Activated T-helper 17 cell treated with anti-CD3 and anti-CD28 coated beads, Interleukin-2, amount 50 U/mL, for 72 hours (primary cell): ENCODE measurements at places on chromosomes 6 and 20. TPM values are rescaled to one million over a fixed set of nuclear protein-coding genes. Genes with fewer than 3 reads are reported as not detected.
A peak's percentile ranks its signal among the peaks of the same experiment; 100 is the strongest.

Gene GNMT
- total RNA-seq = 0.24 TPM

DNA sequence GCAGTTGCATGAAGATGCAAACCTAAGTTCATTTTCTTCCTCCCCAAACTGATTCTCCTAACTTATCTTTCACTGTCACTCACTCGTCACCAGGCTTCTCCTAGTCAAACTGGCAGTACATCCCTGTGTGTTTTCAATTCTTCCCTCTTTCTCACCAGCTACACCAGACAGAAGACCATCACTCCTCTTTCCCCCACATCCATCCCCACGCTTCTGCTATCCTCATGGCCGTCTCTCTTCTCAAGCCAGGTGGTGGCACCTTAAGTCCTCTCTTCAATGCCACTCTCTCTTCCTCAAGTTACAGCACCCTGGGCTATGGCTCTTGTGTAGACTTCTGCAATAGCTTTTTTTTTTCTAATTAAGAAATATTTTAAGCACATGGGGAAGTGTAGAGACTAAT lies 14.4 kb upstream of the TREM2 start:
- no peak overlapping the region for H3K27ac ChIP-seq
- no peak for ATAC-seq
- no peak overlapping the region for H3K4me3 ChIP-seq
- H3K4me1 ChIP-seq = peaks cover 6% of the 10 kb centered on the region
- H3K36me3 ChIP-seq = no peaks in the 10 kb centered on the region

DNA sequence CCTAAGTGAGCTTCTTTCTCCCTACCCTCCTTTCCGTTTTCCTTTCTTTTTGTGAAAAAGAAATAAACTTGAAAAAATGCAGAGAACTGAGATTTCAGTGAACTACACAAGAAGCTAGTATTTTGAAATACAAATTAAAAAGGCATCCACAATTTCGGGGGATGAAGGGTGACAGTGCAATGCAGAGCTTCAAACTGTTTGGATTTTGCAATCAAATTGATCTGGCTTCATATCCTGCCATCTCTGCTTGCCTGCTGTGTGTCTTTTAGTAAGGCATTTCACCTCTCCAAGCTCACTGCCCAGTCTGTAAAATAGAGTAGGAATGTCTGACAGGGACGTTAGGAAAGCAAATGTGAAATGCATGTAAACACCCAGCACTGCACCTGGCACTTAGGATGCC lies 258.0 kb downstream of the HACE1 start:
- H3K27ac ChIP-seq = no peak overlapping the region
- H3K4me3 ChIP-seq = no peak overlapping the region
- no peaks in the 10 kb centered on the region for H3K4me1 ChIP-seq

- H3K4me1 ChIP-seq = peaks cover 51% of the 10 kb centered on the region
- H3K27me3 ChIP-seq = no peaks in the 10 kb centered on the region
- H3K27ac ChIP-seq = no peak overlapping the region
- H3K4me3 ChIP-seq = no peak overlapping the region
Measured at GRCh38 chr6:127796713-127797112, 104.1 kb downstream of the THEMIS start.

- H3K4me1 ChIP-seq = no peaks in the 10 kb centered on the region
- H3K4me3 ChIP-seq = no peak overlapping the region
- no peak overlapping the region for H3K27ac ChIP-seq
- no peak for ATAC-seq
Measured at GRCh38 chr20:54140927-54141566, 32.7 kb downstream of the CYP24A1 start.

- H3K27ac ChIP-seq = no peak overlapping the region
- H3K36me3 ChIP-seq = no peaks in the 10 kb centered on the region
- H3K4me3 ChIP-seq = no peak overlapping the region
- no peak for ATAC-seq
- H3K4me1 ChIP-seq = no peaks in the 10 kb centered on the region
Measured at GRCh38 chr6:151341476-151342195, 49.7 kb downstream of the ZBTB2 start.

- no peaks in the 10 kb centered on the region for H3K27me3 ChIP-seq
- H3K36me3 ChIP-seq = no peaks in the 10 kb centered on the region
- H3K4me1 ChIP-seq = no peaks in the 10 kb centered on the region
- H3K4me3 ChIP-seq = no peak overlapping the region
- H3K27ac ChIP-seq = no peak overlapping the region
- ATAC-seq = no peak
Measured at GRCh38 chr6:143223895-143224294, 163.2 kb downstream of the AIG1 start.

DNA sequence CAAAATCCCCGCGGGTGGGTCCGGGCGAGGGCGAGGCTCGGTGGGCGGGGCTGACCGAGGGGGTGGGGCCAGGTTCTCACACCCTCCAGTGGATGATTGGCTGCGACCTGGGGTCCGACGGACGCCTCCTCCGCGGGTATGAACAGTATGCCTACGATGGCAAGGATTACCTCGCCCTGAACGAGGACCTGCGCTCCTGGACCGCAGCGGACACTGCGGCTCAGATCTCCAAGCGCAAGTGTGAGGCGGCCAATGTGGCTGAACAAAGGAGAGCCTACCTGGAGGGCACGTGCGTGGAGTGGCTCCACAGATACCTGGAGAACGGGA lies 809 bp downstream of the HLA-G start:
- H3K27ac ChIP-seq = no peak overlapping the region
- no peaks in the 10 kb centered on the region for H3K36me3 ChIP-seq
- peak overlapping the region; percentile 56 for H3K4me3 ChIP-seq
- peaks cover 50% of the 10 kb centered on the region for H3K27me3 ChIP-seq
- peaks cover 4% of the 10 kb centered on the region for H3K4me1 ChIP-seq
- ATAC-seq = peak; percentile 55

Gene MEI4
- not detected for total RNA-seq

DNA sequence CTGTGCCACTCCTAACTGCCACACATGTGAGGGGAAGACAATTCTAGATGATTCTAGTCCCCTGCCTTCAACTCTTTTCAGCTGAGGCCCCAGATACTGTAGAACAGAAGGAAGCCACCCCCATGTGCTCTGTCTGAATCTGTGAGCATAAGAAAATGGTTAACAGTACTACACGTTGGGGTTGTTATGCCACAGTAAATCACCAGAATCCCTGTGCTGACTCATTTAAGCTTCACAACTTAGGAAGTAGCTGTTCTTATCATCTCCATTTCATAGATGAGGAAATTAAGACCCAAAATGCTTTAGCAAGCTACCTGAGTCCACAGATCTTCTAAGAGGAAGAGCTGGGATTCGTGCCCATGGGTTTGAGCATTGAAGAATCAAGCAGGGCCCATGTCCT lies 27.4 kb upstream of the SCRT2 start:
- no peaks in the 10 kb centered on the region for H3K4me1 ChIP-seq
- no peak overlapping the region for H3K27ac ChIP-seq
- no peak overlapping the region for H3K4me3 ChIP-seq
- no peaks in the 10 kb centered on the region for H3K36me3 ChIP-seq

GRCh38 chr6:140620496-140620895 lies 1246.0 kb upstream of the CITED2 start:
- no peaks in the 10 kb centered on the region for H3K36me3 ChIP-seq
- no peaks in the 10 kb centered on the region for H3K4me1 ChIP-seq
- H3K4me3 ChIP-seq = no peak overlapping the region
- no peak overlapping the region for H3K27ac ChIP-seq
- peaks cover 21% of the 10 kb centered on the region for H3K27me3 ChIP-seq
